NCI-H524 (cell line): ENCODE measurements at places on chromosomes 3 and 15.

- no peak for DNase-seq
Observed at GRCh38 chr15:64975390-64975789, 14.3 kb downstream of the SPG21 start.

- no peak for DNase-seq
Observed at GRCh38 chr15:31733424-31733823, 296.9 kb upstream of the CHRNA7 start.

GRCh38 chr3:53084310-53085001 lies 38.6 kb upstream of the SFMBT1 start:
- DNase-seq = no peak

DNA sequence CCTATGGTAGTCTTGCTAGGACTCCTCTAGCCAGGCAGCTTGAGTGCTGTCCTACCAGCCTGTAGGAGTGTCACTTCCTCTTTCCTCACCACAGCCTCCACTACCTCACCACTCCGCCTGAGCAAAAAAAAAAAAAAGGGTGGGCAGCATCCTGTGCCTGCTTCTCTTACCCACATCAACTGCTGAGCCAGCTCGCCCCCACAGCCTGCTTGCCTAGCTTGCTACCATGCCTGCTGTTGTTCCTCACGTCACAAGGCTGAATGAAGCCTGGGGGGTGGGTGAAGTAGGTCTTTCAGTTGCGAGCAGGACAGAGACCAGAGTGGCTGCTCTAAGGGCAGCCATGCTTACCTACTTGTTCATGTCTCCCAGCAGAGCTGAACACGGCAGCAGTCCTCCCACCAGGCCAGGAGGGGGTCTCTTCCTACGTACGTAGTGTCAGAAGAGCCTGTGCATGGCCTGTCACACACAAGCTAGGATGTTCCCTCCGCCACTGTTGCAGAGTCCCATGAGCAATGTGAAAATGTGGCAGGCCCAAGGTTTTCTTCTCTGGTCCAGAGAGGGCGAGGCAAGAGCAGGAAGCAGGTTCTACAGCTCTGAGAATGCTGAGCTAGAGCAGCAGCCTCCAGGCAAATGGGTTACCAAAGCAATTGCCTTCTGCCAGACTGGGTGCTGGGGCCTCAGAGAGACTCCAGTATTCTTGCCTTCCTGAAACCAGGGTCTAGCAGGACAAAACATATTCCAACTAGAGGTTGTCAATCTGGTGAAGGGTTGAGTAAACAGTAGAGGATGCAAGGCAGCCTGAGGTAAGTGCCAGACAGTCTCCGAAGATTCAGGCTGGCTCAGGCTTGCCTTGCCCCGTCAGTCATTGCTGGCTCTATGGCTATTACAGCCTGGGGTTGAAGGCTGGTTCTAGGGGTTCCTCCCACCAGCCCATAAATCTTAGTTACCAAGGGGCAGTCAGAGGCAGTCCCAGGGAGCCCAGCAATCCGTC lies 8.1 kb downstream of the PPM1M start:
- no peak for DNase-seq
